ENCODE measurements at places on chromosomes 6 and 20.

GRCh38 chr6:18464176-18464575 is 77.0 kb downstream of the RNF144B start:
- DNase-seq = no peak

- no peak for DNase-seq
Observed at GRCh38 chr6:148616841-148617240, 130.0 kb upstream of the UST start.

GRCh38 chr20:46681032-46681854 is 8.0 kb downstream of the TP53RK start:
- DNase-seq = no peak

DNA sequence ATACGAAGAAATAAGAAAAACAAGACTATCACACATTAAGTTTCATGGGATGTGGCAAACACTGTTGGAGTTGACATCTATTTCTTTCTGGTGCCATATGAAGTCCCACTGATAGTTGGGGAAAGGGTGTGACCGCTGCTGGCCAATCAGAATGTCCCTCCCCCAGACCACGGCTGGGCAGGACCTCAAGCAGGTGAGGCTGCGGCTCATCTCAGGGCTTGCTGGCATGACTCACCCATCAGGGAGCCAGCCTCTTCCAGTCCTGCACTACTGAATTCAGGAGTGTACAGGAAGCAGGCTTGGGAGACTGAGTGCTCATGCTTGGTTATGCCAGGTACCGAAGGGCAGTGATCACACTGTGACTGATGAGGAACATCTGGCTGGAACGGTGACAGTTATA is 18.9 kb downstream of the PREP start:
- no peak for DNase-seq

- DNase-seq = peak; percentile 74
Observed at GRCh38 chr6:54291146-54291545, 17.1 kb upstream of the TINAG start.

- no peak for DNase-seq
Observed at GRCh38 chr6:167317172-167317571, 7.7 kb upstream of the TTLL2 start.

GRCh38 chr6:155495011-155495768 is 39.6 kb upstream of the NOX3 start:
- DNase-seq = no peak

DNA sequence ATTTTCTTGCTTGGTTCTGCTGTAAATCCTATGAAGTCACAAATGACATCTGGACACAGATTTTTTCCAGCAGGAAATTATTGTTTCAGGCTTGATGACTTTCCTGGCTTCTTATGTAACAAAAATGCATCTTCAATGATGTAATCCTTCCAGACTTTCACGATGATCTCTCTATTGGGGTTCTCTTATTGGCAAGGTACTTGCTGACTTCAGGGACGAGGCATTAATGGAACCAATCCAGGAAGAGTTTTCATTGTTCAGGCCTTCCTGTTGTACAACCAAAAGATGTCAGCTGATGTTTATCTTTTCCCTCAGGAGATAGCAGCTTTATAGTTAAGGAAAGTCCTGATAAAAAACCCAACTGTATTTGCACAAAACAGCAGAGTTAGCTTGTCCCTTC is 118.5 kb upstream of the MMS22L start:
- no peak for DNase-seq

- DNase-seq = no peak
Observed at GRCh38 chr20:23918101-23918862, 38.7 kb upstream of the CST5 start.

DNA sequence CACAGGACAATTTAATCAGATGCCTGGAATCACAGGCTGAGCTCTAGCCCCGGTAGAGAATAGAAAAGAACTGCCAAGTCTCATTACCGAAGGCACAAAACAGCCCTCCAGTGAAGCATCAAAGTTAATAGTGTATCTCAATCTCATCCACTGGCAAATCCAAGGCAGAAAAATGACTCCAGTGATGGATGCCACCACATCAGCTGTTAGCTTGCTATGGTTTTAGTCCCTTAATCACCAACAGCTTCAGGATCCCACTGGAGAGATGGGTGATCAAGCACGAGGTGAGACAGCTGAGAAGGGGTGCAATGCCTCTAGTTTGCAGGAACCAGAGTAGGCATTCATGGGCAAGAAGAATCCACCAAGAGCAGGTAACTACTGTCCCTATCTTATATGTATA is 81.8 kb downstream of the STK35 start:
- DNase-seq = no peak

DNA sequence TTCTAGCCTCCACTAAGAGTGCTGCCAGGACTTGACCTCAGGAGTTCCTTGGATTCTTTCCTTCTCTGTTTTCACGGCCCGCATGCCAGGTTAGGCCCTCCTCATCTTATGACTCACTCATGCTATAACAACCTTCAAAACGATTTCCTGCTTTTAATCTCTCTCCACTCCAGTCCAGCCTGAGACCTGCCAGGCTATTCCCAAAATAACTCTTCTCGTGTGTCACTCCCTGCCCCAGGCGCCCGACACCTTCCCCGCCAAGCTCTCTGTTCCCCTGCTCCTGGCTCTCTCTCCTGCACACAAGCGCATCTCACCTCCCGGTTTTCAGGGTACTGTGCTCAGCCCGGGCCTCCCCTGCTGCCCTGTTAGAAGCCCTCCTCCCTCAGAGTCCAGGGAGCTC is 64.1 kb upstream of the RPS6KA2 start:
- DNase-seq = peak; percentile 64

GRCh38 chr6:15364401-15365037 is 118.7 kb downstream of the JARID2 start:
- DNase-seq = no peak

DNA sequence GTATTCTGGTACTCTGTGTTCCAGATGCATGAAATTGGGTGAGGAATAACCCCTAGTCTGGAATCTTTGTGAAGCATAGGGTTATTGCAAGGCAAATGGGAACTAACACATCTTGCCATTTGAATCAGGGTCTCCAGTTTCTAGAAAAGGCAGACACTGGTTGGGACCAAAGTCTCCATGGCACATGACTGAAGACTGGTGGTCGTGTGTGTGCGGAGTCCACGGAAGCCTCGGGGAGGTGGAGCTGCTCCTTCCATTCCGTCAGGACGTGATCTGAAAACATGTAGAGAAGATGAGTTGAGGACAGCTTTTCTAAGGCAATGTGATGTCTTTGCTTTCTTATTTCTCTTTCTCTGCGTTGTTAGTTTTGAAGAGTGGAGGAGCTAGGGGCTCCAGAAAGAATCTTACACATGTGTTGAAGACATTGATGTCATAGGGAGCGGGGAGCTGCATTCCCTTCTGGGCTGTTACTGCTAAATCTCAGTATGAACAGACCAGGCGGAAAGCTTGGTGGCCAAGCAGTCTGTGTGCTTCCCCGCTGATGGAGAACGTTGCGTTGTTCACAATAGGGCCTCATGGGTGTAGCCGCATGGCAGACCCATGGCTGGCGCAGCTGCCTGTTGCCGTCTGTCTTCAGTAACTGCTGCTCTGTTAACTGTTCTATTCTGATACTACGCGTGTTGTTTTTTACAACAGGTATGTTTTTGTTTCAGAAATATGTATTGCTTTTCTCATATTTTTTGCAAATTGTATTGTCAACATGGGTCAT is 4.8 kb upstream of the SLC17A9 start:
- DNase-seq = no peak

GRCh38 chr6:152727507-152727906 is 23.1 kb upstream of the VIP start:
- DNase-seq = no peak

DNA sequence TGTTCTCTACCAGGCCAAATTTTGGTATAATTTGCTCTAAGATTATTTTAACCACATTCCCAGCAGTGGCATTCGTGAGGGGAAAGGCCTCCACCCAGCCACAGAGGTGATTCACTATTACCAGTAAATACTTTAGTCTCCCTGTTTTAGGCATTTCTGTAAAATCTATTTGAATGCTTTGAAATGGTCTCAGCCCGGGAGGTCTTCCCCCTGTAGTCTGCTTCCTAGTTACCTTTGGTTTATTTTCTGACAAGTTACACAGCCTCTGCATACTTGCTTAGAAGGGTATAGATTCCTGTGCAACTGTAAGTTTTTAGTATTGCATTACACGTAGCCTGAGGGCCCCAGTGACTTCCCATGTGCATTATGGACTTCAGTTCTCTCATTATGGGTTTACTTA is 248.7 kb downstream of the C6orf118 start:
- no peak for DNase-seq

DNA sequence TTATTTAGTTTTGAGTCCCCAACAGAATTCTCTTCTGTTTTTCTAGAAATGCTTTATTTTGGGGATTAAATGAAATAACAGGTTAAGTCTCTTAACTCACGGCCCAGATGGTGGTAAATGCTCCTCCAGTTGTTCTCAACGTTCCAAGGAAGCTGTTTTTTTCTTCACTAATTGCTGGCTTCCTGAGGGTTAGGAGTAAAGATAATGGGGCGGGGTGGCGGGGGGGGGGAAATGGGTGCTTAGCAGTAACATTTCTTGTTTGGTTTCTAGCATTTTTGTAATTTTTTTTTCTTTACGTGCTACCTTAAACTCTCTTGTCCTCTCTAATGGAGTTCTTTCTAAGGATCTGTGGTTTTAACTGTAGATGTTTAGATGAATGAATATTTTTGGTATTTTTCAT is 2.2 kb downstream of the SRSF3 start:
- no peak for DNase-seq

GRCh38 chr6:43929511-43929910 is 159.5 kb downstream of the VEGFA start:
- DNase-seq = no peak

GRCh38 chr20:10255846-10256245 is 37.2 kb downstream of the SNAP25 start:
- DNase-seq = no peak
